ENCODE measurements at places on chromosomes 2 and 18. TPM values are rescaled to one million over a fixed set of nuclear protein-coding genes. Genes with fewer than 3 reads are reported as not detected.
A peak's percentile ranks its signal among the peaks of the same experiment; 100 is the strongest.

DNA sequence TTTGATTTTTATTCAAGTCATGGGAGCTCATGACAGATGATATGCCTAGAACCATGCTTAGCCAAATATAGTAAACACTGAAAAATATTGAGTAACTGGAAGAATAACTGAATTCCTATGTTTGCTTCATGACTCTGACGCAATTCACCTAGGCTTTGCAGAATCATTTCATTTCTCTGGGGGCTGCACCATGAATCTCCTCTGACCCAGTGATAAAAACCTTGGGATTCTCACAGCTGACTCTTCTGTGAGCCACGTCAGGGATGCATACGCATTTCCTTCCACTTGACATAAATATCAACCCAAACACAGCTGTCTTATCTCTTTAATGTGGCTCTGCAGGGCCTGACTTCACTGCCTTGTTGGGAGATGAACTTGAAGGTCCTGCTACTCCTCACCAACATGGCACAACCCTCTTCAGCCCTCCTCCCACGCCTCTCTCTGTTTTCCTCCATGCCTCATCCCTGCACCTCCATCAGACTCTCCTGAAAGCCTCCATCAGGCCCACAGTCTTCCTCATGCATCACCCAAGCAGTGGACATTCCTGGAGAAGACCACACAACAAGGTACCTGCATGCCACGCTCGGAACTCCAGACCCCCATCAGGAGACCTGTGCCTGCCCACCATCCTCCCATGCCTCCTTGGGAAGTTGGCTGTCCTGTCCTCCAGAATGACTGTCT, 29.8 kb downstream of the COL6A3 start:
- H3K27ac ChIP-seq = no peak overlapping the region
- no peak for DNase-seq
- no peaks in the 10 kb centered on the region for H3K27me3 ChIP-seq
- no peaks in the 10 kb centered on the region for H3K4me1 ChIP-seq

DNA sequence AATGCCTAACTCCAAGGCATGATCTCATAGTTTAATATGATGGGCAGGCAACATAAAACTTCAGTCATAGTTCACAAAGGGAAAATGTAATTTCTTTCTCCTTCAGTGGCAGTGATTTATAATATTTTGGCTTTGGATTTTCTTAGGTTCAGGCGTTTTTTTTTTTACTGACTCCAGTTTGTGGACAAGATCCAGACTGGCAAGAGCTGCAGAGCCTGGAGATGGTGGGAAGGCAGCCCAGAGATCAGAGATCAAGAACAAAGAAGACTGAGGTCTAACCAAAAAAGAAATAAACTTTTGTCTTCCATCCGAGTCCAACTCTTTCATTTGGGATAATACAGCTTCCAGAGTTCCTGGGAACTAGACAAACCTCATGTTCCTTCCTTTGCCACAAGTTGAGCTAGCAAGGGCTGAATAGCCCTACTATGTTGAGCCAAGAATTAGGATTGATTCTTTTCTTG, 215.3 kb upstream of the SETBP1 start:
- no peak for DNase-seq
- H3K36me3 ChIP-seq = no peaks in the 10 kb centered on the region
- no peaks in the 10 kb centered on the region for H3K27me3 ChIP-seq
- H3K27ac ChIP-seq = no peak overlapping the region
- H3K4me1 ChIP-seq = no peaks in the 10 kb centered on the region
- no peak overlapping the region for H3K4me3 ChIP-seq

The SPR gene
- 9.5 TPM for total RNA-seq

- no peaks in the 10 kb centered on the region for H3K27me3 ChIP-seq
- peaks cover 13% of the 10 kb centered on the region for H3K36me3 ChIP-seq
- H3K4me3 ChIP-seq = no peak overlapping the region
- DNase-seq = no peak
- peaks cover 57% of the 10 kb centered on the region for H3K4me1 ChIP-seq
These were observed 64.0 kb downstream of the AAK1 start for GRCh38 chr2:69579536-69579935.

The ZBTB7C gene
- total RNA-seq = 0.07 TPM

The TEX44 gene
- not detected for total RNA-seq

DNA sequence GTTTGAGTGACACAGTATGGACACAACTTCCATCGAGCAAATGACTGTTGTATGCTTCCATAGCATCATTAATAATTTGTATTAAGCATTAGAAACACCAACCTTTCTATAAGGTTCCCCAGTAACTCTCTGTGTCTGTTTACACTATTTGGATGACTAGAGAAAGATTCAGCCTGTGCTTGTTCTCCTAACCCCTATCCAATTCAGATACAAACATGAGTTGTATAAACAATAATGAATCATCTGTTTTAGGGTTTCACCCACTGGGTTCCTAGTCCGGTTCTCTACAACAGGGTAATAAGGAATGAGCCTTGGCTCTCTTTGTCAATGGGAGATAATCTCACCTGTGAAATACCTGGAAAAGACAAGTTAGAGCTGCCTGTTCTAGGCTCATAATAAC, 894.1 kb upstream of the PIK3C3 start:
- H3K4me1 ChIP-seq = no peaks in the 10 kb centered on the region
- H3K36me3 ChIP-seq = no peaks in the 10 kb centered on the region
- no peak for DNase-seq
- H3K4me3 ChIP-seq = no peak overlapping the region
- no peaks in the 10 kb centered on the region for H3K27me3 ChIP-seq

DNA sequence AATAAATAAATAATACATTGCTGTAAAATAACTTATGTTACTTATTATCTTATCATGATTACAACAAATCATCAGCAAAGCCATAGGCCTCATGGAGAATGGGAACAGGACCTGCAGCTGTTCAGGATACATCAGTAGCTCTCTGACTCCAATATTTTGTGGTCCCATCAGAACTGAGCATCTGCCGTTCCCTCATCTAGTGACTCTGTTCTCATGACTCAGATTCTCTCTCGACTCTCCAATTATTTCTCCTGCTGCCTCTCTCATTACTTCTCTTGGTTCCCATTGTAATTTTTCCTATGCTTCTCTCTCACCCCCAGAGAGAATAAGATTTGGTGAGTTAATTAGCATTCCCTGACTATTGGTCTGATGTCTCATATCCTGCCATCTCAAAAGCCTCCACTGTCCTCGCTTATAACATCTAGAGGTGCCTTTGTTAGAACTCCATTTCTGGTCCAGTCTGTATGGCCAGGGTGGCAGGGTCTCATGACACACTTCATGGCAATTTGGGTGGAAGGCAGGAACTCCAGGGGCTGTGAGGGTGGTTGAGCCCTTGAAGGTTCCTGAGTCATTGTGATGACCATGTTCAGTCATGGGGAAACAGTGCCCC, 78.0 kb upstream of the TANC1 start:
- H3K4me1 ChIP-seq = peaks cover 4% of the 10 kb centered on the region
- H3K27me3 ChIP-seq = no peaks in the 10 kb centered on the region
- no peak overlapping the region for H3K27ac ChIP-seq
- peaks cover 5% of the 10 kb centered on the region for H3K36me3 ChIP-seq

The MAP3K19 gene
- not detected for total RNA-seq

The FEV gene
- total RNA-seq = not detected

GRCh38 chr2:196758474-196759377, 40.8 kb downstream of the GTF3C3 start:
- peaks cover 56% of the 10 kb centered on the region for H3K36me3 ChIP-seq
- no peak overlapping the region for H3K27ac ChIP-seq
- no peaks in the 10 kb centered on the region for H3K27me3 ChIP-seq
- no peak for DNase-seq

The GPR155 gene
- total RNA-seq = 1.1 TPM

- H3K27ac ChIP-seq = peak overlapping the region; percentile 83
- no peaks in the 10 kb centered on the region for H3K27me3 ChIP-seq
- no peaks in the 10 kb centered on the region for H3K36me3 ChIP-seq
- no peak overlapping the region for H3K4me3 ChIP-seq
- DNase-seq = no peak
- H3K4me1 ChIP-seq = peaks cover 39% of the 10 kb centered on the region
These were observed 61.9 kb upstream of the CREB1 start for GRCh38 chr2:207467716-207468347.

GRCh38 chr2:111169924-111170323, 49.2 kb downstream of the BCL2L11 start:
- no peak overlapping the region for H3K27ac ChIP-seq
- H3K4me3 ChIP-seq = no peak overlapping the region
- H3K27me3 ChIP-seq = peaks cover 17% of the 10 kb centered on the region
- H3K36me3 ChIP-seq = peaks cover 31% of the 10 kb centered on the region
- no peak for DNase-seq

The ITPRIPL1 gene
- total RNA-seq = 44.8 TPM

- peak overlapping the region; percentile 26 for H3K4me3 ChIP-seq
- H3K36me3 ChIP-seq = peaks cover 6% of the 10 kb centered on the region
- peaks cover 21% of the 10 kb centered on the region for H3K4me1 ChIP-seq
- no peak for DNase-seq
- H3K27me3 ChIP-seq = no peaks in the 10 kb centered on the region
These were observed 43.2 kb upstream of the PSME4 start for GRCh38 chr2:54013996-54014395.

- no peaks in the 10 kb centered on the region for H3K27me3 ChIP-seq
- H3K36me3 ChIP-seq = no peaks in the 10 kb centered on the region
- no peak overlapping the region for H3K27ac ChIP-seq
- no peaks in the 10 kb centered on the region for H3K4me1 ChIP-seq
These were observed 69.8 kb upstream of the RASGRP3 start for GRCh38 chr2:33406622-33407021.

DNA sequence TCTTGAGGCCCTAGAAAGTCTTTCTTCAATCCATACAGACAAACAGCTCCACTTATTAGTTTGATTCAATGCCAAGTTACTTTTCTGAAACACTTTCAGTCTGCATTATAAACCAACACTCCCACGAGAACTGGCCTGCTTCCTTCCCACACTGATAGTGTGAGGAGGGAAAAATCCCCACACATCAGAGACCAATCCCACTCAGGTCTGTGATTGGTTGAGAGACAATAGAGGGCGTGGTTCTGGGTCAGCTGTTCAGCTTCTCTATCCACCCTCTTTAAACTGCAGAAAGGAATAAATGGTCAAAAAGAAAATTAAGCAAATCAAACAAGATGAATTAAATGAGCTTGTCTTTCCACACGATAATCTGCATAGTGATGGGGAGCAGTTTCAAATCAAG, 152.5 kb downstream of the NRP2 start:
- peaks cover 19% of the 10 kb centered on the region for H3K27me3 ChIP-seq
- H3K4me3 ChIP-seq = no peak overlapping the region
- H3K4me1 ChIP-seq = no peaks in the 10 kb centered on the region
- H3K27ac ChIP-seq = no peak overlapping the region
- H3K36me3 ChIP-seq = no peaks in the 10 kb centered on the region

DNA sequence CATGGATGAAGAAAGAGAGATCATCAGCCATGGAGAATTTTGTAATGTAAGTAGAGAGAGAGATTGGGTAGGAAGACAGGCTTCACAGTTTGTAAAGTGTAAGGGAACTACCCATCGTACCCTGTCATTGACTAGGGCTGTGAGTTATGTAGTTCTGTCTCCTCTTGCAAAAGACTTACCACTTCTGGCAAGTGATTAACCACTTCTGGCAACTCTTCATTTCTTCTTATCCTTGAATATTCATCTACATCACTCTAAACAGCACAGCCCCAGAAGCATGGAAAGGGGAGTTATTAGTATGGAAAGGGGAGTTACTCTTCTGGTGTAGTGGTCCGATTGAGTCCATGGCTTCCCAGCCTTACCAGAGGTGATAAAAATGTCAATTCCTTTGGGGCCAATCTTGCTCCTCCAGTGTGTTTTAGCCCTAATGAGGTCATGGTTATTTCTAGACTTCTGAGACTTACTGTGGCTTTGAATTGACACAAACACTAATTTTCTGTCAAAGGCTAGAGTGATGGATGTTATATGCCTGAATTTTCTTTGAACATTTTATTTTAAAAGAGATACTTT, 52.0 kb downstream of the STAT1 start:
- H3K36me3 ChIP-seq = peaks cover 67% of the 10 kb centered on the region
- peak overlapping the region; percentile 46 for H3K27ac ChIP-seq
- H3K4me1 ChIP-seq = peaks cover 19% of the 10 kb centered on the region
- H3K27me3 ChIP-seq = no peaks in the 10 kb centered on the region
- DNase-seq = no peak

- H3K36me3 ChIP-seq = peaks cover 14% of the 10 kb centered on the region
- H3K27me3 ChIP-seq = peaks cover 5% of the 10 kb centered on the region
- DNase-seq = no peak
- H3K27ac ChIP-seq = peak overlapping the region; percentile 15
- H3K4me3 ChIP-seq = no peak overlapping the region
These were observed 136.1 kb downstream of the DNAH6 start for GRCh38 chr2:84652431-84652830.

The G6PC2 gene
- not detected for total RNA-seq

- no peaks in the 10 kb centered on the region for H3K27me3 ChIP-seq
- no peak for DNase-seq
- peaks cover 32% of the 10 kb centered on the region for H3K4me1 ChIP-seq
- H3K36me3 ChIP-seq = peaks cover 17% of the 10 kb centered on the region
These were observed 378 bp downstream of the WDPCP start for GRCh38 chr2:63587814-63588384.

The OSR1 gene
- total RNA-seq = not detected

The MARCHF4 gene
- total RNA-seq = not detected

The SULT1C4 gene
- total RNA-seq = not detected

- no peaks in the 10 kb centered on the region for H3K27me3 ChIP-seq
- DNase-seq = no peak
- peaks cover 39% of the 10 kb centered on the region for H3K36me3 ChIP-seq
- H3K4me3 ChIP-seq = no peak overlapping the region
- no peak overlapping the region for H3K27ac ChIP-seq
These were observed 75.0 kb upstream of the CD226 start for GRCh38 chr18:70022636-70023035.

- DNase-seq = no peak
- no peak overlapping the region for H3K4me3 ChIP-seq
- no peak overlapping the region for H3K27ac ChIP-seq
- H3K4me1 ChIP-seq = no peaks in the 10 kb centered on the region
- H3K36me3 ChIP-seq = no peaks in the 10 kb centered on the region
These were observed 206.8 kb downstream of the TXNL1 start for GRCh38 chr18:56431551-56431950.

- DNase-seq = no peak
- no peaks in the 10 kb centered on the region for H3K4me1 ChIP-seq
- H3K36me3 ChIP-seq = no peaks in the 10 kb centered on the region
- H3K27me3 ChIP-seq = no peaks in the 10 kb centered on the region
These were observed 730.9 kb upstream of the ID2 start for GRCh38 chr2:7951001-7951400.

GRCh38 chr2:202023198-202023903, 10.3 kb upstream of the FZD7 start:
- H3K4me3 ChIP-seq = no peak overlapping the region
- H3K27me3 ChIP-seq = peaks cover 22% of the 10 kb centered on the region
- H3K27ac ChIP-seq = no peak overlapping the region
- H3K36me3 ChIP-seq = no peaks in the 10 kb centered on the region
- H3K4me1 ChIP-seq = no peaks in the 10 kb centered on the region

The MSGN1 gene
- not detected for total RNA-seq

DNA sequence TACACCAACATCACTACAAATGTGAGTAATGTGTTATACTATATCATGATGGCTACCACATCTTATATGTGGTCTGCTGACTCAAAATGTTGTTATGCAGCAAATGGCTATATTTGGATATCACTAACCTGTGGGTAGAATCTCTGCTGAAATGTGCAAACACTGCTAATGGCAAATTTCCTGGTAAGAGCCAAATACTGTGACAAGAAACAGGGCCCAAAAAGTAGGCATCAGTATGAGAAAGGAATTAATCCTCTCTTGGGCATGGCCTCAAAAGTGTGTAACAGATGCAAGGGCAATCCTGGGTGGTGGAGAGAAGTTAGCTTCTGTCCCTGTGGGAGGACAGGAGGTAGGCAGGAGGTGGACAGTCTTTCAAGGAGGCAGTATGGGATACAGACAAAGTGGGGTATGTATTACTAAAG, 13.3 kb downstream of the ATF2 start:
- H3K4me1 ChIP-seq = peaks cover 36% of the 10 kb centered on the region
- H3K4me3 ChIP-seq = peak overlapping the region; percentile 34
- peak overlapping the region; percentile 86 for H3K27ac ChIP-seq
- H3K27me3 ChIP-seq = no peaks in the 10 kb centered on the region
- DNase-seq = no peak
